Naive thymus-derived CD4-positive, alpha-beta T cell (primary cell): ENCODE measurements at places on chromosomes 11 and 22.

GRCh38 chr11:68440224-68440623 is 20.3 kb upstream of the PPP6R3 start:
- DNase-seq = no peak

DNA sequence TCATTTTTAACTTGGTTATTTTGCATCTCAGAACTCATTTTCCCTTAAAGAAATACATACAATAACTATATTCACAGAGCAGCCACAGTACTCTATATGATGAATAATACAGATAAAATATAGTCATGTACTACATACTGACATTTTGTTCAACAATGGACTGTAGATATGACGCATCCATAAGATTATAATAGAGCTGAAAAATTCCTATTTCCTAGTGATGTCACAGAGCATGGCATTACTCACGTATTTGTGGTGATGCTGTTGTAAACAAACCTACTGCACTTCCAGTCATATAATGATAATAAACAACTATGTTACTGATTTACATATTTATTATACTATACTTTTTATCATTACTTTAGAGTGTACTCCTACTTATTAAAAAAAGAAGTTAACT is 38.7 kb downstream of the NARS2 start:
- no peak for DNase-seq

DNA sequence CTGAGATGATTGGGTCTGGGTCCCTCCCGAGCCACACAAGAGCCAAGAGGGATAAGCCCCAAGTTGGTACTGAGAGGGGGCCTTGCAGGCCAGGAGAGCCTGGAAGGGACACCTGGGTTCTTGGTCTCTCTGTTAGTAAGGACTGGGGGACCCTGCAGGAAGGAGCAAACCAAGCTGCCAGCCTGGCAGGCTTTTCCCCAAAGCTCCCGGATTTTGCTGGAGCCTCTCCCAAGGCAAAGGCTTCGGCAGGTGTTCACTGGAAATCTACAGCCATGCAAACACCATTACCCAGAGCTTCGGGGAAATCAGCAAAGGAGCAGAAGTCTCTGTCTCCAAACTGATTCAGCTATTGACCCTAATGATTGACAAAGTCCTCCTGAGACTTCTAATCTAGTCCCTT is 527.9 kb downstream of the BUD13 start:
- no peak for DNase-seq

GRCh38 chr11:86509588-86509974 is 134.9 kb downstream of the CCDC81 start:
- no peak for DNase-seq

DNA sequence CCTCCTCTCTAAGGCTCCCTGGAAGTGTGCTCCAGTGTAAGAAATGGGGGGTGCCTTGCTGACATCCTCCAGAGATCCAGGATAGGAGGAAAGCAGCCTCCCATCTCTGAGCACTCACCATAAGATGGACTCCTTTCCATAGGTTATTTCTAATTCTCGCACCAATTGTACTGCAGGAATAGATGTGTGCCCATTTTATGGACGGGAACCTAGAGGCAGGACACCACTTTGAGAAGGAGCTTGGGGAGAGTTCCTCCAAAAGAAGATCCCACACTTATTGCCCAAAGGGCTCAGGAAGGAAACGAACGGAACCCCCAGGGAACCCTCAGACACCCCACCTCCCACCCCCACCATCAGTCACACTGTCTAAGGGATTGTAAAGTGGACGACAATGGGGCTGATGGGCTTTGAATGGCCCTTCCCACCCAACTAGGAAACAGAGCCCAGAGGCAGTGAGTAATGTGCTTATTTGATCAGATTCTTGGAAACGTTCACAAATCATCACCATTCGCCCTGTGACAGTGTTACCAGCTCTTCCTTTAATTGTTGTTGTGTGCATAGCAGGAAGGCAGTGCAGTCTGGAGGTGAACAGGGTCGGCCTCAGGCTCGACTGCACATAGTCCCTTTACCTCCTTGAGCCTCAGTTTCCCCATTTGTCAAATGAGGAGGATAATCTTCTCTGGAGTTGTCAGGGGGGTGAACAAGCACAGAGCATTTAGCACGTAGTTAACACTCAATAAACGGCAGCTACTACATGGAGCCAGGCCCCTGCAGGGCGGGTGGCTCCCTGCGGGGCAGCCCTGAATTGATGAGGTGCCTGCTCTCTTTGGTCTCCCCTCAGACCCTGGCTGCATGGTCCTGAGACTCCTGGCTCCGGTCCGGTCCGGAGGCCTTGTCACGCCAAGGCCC is 8.4 kb upstream of the MN1 start:
- no peak for DNase-seq

GRCh38 chr11:18526130-18526520 is 617 bp downstream of the TSG101 start:
- DNase-seq = no peak

GRCh38 chr11:61617515-61617914 is 36.6 kb upstream of the SYT7 start:
- no peak for DNase-seq

DNA sequence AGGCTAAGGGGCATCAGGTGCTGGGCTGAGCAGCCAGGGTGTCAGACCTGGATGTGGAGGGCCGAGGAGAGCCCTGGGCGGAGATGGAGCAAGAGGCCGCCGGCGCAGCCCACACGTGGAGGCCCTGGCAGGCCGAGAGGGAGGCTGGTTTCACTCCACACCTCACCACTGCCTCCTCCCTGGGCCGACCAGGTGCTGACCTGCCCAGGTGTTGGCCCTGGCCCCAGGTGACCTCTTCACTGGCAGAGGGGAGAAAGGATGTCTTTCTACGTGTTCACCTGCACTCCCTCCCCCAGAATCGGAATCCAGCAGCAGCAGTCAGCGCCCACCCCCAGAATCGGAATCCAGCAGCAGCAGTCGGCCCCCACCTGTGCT is 781 bp downstream of the ANO9 start:
- no peak for DNase-seq

DNA sequence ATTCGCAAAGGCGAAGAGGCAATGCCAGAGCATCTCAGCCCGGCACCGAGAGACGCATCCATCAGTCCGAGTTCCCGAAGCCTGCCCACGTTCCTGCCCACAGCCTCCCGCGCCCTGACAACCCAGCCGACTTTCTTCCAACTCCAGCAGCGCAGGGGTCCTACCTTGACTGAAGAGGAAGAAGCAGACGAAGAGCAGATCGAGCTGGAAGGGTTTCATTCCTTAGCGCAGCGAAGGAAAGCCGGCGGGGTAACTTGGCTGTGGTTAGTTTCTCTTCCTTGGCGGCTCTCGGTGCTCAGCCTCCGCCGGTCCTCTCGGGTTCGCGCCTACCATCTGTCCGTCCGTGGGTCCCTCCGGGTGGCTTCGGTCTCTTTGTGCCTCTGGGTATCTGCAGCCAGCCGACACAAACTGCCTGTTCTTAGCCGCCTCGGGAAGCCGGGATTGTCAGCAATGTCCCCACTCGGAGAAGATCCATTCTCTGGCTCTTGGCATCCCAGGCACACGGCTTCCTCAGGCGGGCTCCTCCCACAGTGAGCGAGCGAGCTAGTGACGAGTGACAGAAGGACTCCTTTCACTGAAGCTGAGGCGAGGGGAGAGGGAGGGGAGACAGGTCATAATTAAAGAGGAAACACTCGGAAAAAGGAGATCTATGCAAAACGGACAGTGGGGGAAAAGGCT is at the start of gene KIRREL3:
Gene KIRREL3 (minus strand): TSS at position 480 of the 678 bp plus-strand sequence.
- no peak for DNase-seq

- no peak for DNase-seq
Measured at GRCh38 chr11:26865703-26866102, 128.2 kb upstream of the FIBIN start.

DNA sequence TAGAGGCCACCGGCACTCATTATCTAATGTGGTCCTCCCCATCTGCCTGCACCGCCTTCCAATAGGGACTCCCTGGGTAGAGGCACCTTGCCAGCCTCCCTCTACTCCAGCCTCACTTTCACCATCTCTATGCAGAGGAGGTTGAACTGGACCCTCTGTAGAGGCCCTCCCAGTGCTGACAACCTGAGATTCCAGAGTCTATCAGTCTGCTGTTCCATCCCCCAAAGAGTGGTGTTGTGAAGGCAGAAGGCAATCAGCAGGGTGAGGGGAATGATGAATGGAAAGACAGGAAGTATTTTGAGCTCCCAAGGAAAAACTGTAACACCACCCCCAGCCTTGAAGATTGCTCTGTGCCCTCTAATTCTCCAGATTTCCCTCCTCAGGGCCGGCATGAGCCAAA is 77.9 kb downstream of the THAP12 start:
- DNase-seq = no peak

DNA sequence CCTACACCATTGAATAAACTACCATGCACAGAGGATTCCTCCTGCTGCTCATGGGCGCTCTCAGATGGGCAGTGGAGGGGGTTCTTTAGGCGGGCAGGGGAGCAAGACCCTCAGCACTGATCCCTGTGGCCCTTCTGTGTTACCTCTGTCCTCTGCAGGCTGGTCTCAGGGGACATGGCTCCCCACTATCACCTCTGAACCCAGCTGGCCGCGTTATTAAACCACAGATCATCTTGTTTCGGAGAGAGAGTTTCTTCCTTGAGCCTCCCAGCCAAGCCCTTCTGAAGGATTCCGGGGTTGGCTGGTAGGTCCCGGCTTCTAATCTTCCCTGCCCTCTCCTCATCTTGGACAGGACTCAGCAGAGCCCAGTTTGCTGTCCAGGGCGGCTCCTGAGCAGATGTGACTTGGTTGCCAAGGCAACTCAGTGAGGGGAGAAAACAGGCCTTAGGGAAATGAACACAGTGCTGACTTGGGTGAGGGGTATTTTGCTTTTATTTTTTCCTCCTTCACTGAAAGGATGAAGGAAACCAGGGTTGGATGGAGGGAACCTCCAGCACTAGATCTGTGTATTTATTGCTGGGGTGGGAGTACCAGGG is 13.3 kb downstream of the APOL3 start:
- DNase-seq = no peak

DNA sequence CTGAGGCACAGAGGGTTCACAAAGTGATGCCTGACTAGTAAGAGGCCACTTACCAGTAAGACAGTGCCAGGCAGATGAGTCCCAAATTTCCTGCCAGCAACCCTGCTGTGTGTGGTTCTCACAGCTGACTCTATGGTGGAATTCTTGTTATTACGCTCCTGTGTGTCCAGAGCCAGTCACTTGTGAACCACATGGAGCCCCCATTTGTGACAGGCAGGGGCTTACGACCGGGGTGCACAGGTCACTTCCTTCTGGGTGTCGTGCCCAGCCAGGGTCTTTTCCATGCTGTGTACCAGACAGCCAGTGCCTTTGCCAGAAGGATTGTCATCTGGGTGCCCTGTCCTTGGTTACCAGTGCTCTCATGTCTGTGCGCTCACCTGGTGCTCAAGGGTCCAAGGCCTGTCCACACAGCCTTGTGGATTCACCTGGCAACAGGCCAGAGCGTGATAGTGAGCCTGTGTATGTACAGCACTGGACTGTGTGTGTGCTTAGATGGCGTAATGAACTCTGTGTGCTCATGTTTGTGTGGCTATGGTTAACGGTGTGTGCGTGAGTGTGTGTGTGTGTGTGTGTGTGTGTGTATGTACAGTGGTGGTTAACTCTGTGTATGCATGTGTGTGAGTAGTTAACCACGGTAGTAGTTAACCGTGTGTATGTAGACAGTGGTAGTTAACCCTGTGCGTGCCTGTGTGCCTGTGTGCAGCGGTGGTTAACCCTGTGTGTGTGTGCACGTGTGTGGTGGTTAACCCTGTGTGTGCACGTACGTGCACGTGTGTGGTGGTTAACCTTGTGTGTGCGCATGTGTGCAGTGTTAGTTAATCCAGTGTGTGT is 18.6 kb downstream of the GRAMD4 start:
- DNase-seq = no peak

- no peak for DNase-seq
Measured at GRCh38 chr11:12472401-12473005, 95.1 kb downstream of the PARVA start.

GRCh38 chr11:35145271-35145670 is 6.3 kb downstream of the CD44 start:
- no peak for DNase-seq

GRCh38 chr22:27517361-27518155 is 284.0 kb downstream of the MN1 start:
- DNase-seq = no peak

DNA sequence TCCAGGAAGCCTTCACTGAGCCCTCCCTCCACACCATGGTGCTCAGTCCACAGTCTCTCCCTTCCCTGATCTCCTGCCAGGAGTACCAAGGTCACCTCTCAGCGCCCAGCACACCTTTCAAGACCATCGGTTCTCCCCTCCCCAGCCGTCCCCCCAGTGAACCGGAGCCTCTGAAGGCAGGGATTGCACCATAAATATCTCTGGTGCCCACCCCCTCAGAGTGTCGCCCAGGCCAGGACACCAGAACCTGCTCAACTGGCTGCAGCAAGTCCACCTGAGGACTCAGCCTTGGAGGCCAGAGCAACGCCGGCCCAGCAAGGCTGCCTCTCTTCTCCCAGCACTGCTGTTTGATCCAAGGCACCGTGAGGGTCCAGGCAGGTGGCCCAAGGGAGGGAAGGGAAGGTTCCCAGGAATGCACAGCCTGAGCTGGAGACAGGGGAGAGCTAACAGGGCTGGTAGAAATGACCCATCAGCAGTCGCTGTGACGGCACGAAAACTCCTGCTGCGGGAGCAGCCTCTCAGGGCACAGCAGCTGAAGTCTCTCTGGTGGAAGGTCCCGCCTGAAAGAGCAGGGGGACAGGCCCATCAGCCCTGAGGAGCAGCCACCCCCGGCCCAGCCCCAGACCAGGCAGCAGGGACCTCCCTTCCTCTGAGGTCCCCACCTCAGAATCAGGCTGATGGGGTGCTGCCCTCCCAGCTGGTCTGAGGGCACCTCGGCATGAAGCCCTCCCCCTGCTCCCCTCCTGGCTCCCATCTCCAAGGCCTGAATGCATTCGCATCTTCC is 80.3 kb downstream of the BUD13 start:
- no peak for DNase-seq

DNA sequence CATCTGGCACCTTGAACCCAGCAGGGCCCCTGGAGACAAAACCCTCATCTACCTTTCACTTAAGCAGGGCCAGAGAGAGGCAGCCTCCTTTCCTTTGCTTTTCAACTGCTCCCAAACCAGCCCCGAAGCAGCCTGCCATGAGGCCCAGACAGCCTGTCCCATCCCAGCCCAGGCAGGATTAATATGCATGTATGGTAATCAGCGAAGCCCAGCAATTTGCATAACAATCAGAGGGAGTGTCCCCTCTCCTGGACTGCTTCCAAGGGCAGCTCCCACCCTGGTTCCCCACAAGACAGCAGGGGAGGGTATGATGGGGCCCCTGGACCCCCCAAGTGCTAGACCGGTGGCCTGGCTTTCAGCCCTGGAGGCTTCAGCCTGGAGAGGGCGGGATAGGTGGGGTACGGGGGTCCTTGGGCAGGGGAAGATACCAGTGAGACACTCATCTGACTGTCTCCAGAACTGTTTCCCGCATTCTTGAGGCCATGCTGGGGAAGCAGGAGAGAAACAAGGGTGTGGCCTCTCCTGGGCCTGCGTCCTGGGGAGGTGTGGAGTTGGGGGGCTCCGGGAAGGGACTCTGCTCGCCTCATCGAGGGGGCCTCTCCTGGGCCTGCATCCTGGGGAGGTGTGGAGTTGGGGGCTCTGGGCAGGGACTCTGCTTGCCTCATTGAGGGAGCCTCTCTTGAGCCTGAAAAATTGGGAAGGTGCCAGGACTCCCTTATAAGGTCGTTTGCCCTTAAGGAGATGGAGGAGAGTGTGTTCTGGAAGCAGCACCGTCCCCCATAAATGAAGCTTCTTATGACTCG is 93.2 kb upstream of the PRR5 start:
- no peak for DNase-seq
